CMK (cell line): ENCODE measurements at places on chromosomes 3 and 15.

- DNase-seq = no peak
Measured at GRCh38 chr3:2375376-2375775, 276.7 kb downstream of the CNTN4 start.

DNA sequence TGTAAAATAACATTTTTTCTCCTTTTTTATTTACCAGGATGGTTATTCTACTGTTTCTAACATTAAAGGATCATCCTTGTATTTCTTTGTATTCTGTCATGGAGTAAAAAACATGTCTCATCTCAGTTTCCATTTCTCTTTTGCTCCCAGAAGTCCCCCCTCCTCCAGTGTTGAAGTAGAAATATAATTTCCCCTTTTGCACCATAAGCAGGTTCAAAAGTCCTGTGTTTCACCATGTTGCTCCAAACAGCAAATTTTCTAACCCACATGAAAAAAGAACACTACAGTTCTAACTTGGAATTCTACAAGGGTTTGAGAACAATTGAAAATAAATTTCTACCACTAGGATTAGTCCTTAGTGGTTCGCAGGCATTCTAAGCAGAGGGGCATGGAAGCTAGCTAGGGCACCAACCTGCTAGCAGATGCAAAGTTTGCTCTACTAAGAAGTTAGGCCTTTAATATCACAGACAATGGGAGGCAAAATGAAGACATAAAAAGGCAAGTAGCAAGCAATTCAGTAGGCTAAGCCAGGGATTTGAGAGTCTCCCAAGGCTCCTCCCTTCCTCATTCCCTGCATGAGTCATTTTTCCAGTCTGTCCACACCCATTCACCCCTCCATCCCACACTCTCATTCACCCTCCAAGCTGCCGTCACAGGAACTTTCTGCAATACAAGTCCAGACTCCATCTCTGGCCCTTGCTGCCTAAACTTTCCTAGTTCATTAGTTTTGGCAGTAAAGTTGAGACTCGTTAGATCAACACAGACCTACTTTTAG is 2.3 kb upstream of the MBNL1 start:
- DNase-seq = no peak

GRCh38 chr3:197398286-197398878 is 100.0 kb upstream of the DLG1 start:
- no peak for DNase-seq

GRCh38 chr3:7576071-7576470 is 715.2 kb downstream of the GRM7 start:
- DNase-seq = no peak

DNA sequence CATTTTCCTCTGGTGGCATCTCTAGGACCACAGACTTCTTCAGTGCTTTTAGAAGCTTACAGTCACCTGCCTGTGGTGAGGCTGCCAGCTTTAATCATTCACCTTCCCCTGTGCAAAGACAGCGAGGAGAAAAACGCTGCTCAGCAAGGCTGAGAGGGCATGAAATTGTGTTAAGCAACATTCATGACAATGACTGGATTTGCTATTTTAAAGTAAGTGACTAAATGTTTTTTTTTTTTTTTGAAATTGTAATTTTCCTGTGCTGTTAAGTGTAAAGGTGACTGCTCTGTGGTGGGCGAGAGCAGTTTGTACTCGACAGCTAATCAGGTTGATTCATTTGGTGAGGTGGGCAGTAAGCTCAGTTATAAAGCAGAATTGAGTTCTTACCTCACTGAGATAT is 240.4 kb downstream of the NSUN3 start:
- no peak for DNase-seq

- no peak for DNase-seq
Measured at GRCh38 chr3:154126651-154127050, 5.5 kb downstream of the ARHGEF26 start.

DNA sequence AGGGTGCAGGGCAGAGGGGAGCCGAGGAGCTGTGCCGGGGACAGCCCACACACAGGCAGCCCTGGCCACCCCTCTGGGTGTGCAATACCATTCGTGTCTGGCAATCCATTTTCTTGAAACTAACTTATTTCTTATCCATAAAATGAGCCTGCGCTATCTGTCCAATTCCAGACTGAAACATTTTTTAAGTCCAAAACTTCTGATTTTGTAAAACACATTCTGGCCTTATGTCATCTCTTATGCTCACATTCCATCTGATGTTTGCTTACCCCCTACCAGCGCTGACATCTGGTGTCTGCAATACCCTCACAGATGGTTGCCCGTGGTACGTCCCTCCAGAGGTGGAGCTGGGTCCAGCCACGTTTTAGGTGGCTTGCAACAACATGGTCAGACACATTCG is 31.8 kb downstream of the PCSK6 start:
- DNase-seq = no peak

DNA sequence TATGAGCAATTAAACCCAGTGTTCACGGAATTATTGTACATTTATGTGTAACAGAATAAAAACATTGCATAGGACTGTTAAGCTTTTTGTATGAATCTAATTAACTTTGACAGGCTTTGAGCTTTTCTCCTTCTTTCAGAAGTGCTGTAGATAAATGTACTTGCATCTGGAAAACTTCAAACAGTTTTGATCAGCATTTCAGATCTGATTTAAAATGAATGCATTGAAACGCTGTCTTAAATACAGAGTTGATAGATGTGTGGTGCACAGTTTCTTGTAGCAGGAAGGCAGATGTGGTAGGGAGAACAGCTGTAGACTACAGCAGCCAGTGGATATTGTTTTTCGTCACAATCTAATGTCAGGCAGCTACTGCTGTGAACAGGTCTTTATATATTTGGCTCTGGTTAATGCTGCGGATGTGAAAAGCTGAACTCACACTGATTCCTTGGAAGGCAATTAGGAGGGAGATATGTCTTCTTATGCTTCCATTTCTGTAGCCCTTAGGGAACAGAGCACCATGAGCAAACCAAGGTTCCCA is 193.8 kb upstream of the GOLIM4 start:
- DNase-seq = no peak

DNA sequence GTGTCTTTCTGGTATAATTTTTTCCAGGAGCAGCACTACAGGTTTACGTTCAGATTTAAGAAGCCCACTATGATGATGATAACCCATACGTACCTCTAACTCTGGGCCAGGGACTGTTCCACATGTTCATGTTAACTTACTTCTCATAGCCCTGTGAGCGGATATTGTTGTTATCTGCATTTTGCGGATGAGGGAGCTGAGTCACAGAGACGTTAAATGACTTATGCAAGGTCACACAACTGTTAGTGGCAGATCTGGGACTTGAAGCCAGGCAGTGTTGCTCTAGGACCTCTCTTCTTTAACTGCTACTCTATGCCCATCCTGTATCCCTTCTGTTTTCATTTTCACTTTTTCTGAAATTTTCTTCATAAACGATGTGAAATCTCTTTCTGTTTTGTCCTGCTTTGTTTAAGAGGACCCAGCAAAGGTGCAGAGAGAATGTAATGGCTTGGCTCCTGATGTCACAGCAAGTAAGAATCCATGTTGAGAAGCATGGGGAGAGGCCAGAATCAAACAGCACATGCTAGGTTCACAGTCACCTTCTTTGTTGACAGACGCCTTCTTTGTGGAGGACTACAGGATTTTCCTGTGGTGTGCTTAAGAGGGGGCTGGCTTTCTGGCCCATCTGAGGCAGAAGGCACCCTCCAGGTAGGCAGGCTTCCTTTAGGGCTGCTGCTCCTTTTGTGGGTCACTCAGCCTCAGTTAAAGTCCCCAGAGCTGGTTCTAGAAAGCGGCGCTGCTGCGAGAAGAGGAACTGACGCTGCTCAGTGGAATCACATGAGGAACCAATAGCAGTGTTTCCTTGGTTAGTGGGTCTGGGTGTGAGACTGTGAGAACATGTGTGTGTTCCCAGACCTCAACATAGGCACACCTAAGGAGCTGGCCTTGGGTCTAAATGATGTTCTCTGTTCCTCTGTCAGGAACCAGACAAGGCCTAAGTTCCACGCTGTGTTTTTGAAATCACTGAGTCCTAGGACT is 121.6 kb downstream of the TMEM108 start:
- DNase-seq = no peak

GRCh38 chr3:170154569-170155143 is 26.9 kb downstream of the PHC3 start:
- DNase-seq = no peak

DNA sequence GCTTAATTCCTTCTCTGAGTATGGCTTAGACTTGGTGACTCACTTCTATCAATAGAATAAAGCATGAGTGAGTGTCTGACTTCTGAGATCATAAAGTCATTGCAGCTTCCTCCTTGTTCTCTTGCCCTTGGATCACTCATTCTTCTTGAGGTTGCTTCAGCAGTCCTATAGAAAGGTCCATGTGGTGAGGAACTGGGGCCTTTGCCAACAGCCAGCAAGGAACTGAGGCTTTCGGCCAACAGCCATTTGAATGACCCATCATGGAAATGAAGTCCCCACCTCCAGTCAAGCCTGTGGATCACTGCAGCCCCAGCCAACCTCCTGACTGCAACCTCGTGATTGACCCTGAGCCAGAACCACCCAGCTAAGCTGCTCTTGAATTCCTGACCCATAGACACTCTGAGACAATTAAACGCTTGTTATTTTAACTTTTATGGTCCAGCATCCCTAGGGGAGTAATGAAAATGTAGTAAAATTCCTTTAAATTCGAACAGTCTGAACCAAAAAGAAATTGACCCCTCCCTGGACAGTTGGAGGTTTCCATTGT is 84.5 kb downstream of the WDR76 start:
- no peak for DNase-seq

DNA sequence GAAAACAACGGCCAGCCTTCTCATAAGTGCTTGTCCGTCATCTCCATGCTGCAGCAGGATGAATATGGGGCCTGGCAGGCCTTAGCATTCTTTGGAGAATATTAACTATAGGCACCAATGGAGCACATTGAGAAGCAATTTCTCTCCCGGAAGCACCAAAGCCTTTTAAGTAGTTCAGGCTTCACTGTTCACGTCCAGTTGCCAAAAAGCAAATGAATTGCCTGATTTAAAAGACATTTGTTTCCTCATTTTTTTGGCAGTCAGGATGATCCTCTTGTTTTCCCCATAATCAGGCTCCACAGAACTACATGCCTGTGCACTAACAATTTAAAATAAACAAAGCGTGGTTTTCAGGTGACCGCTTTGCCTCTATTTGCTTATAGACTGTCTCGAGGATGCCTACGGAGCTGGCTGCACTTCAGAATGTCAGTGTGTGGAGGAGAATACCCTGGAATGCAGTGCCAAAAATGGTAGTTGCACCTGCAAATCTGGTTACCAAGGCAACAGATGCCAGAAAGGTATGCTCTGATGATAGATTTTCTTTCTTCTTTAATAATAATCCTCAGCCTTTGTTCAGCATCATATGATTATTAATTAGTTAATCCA is 725.2 kb upstream of the GOLIM4 start:
- no peak for DNase-seq

DNA sequence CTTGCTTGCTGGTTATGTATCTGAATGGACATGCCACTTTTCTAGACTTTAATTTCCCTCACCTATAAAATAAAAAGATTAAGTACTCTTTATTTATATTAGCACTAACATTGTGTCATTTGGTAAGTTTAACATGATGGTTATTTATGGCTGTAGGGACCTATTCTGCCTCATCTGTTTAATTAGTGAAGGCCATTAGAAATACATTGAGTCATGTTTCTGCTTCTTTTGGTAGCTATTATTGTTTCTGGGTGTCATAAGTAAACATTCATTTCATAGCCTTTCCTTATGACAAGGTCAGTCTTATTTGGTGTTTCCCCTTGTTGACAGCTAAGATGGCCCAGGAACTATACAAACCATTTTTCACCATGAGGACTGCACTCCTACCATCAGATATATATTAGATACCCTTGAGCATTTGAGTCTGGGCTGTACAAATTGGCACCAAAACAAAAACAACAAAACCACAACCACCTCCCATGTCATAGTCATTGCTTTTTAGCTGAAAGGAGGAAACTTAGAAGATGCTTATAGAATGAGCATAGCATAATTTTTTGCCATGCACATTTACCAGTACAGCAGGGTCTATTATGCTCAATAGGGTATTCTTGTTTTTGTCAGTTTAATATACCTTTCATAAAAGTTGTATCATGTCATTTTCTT is 39.3 kb downstream of the SRP14 start:
- DNase-seq = no peak

GRCh38 chr15:98442901-98443300 is 205.4 kb upstream of the IGF1R start:
- DNase-seq = no peak

DNA sequence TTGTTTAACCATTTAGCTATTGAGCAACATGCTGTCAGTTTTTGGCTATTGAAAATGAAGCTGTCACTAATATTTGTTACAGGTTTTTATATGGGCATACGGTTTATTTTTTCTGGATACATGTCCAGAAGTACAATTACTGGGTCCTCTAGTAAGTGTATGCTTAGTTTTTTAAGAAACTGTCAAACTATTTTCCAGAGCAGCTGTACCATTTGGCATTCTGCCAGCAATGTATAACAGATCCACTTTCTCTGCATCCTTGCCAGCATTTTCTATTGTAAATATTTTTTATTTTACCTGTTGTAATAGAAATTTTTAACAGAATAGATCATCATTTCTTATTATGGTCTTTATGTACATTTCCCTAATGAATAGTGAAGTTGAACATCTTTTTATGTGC is 658.8 kb downstream of the EDEM1 start:
- DNase-seq = no peak

- DNase-seq = no peak
Measured at GRCh38 chr3:15345066-15345607, 12.8 kb upstream of the SH3BP5 start.

- no peak for DNase-seq
Measured at GRCh38 chr3:127352612-127353011, 64.8 kb upstream of the PRR20G start.

GRCh38 chr15:54803134-54803808 is 393.5 kb downstream of the RSL24D1 start:
- DNase-seq = no peak

- DNase-seq = no peak
Measured at GRCh38 chr15:58444658-58445332, 13.0 kb downstream of the LIPC start.

GRCh38 chr3:178663201-178663934 is 127.1 kb downstream of the KCNMB2 start:
- no peak for DNase-seq

GRCh38 chr3:119964294-119964693 is 130.0 kb downstream of the GSK3B start:
- DNase-seq = no peak

GRCh38 chr3:153070511-153070868 is 91.5 kb upstream of the RAP2B start:
- DNase-seq = no peak

GRCh38 chr15:85872125-85872524 is 77.4 kb upstream of the KLHL25 start:
- DNase-seq = no peak

DNA sequence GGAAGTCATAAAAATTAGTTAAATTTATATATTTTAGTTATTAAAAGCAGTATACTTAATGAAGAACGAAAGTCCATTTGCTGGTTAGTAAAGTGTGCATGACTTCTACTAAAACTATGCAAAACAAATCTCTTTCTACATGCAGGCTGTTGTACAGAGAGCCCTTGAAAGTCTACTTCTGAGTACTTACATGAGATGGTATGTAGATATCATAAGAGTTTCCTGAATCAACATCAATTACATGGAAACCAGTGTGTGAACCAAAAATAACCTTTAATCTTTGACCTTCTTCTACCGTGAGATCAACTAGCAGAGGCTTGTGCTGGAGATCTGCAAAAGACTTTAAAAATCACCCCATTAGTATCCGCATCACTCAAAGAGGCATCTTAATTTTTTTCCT is 42.1 kb upstream of the SLC2A2 start:
- no peak for DNase-seq
